Activated CD4-positive, CD25-positive, alpha-beta regulatory T cell treated with anti-CD3 and anti-CD28 coated beads, Interleukin-2, amount 50 U/mL, for 24 hours (primary cell): ENCODE measurements at places on chromosomes 3 and 15.
A peak's percentile ranks its signal among the peaks of the same experiment; 100 is the strongest.

- peak; percentile 30 for ATAC-seq
Observed at GRCh38 chr3:187027531-187028278, 97.4 kb downstream of the ST6GAL1 start.

DNA sequence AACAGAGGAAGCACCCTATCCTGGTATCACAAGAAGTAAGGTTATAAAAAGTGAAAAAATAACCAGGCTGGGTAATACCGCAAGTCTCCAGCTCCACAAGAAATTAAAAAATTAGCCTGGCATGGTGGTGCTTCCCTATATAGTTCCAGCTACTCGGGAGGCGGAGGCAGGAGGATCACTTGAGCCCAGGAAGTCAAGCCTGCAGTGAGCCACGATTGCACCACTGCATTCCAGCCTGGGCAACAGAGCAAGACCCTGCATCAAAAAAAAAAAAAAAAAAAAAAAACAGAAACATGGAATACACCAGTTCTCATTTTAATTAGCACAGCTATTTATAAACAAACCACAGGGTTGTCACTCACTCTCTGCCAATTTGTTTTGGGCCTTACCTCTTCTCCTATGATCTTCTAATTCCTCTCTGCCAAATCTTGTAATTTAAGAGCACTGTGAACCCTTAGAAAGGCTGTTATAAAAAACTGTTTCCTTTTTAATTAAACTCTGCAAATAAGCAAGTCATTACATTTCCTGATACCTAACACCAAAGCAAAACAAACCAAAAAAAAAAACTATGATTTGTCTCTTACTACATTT lies 22.6 kb downstream of the DCUN1D1 start:
- ATAC-seq = no peak

GRCh38 chr15:40053831-40054604 lies 15.0 kb upstream of the SRP14 start:
- ATAC-seq = peak; percentile 59

DNA sequence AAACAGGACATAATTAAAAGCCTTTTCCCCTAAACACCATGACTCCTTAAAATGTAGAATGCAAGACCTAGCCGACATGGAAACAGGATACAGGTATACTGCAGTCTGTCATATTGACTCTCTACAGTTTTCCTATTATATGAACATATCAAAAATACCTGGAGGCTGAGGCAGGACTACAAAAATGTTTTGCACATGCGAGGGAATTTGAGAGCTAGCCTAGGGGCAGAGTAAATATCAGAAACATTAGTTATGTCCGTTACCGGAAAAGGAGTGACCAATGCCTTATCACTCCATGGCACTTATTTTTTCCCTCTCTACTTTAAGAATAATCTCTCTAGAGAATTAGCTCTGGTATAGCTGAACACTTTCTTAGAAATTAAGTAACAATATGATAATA lies 732.3 kb downstream of the TUSC7 start:
- ATAC-seq = no peak

GRCh38 chr15:69172847-69173246 lies 12.4 kb downstream of the GLCE start:
- no peak for ATAC-seq

- no peak for ATAC-seq
Observed at GRCh38 chr3:16229681-16230080, 35.1 kb downstream of the DPH3 start.

GRCh38 chr3:159239059-159239458 lies 437.2 kb downstream of the MFSD1 start:
- ATAC-seq = no peak

GRCh38 chr3:179324270-179324754 lies 1.5 kb downstream of the ZNF639 start:
- ATAC-seq = no peak

- no peak for ATAC-seq
Observed at GRCh38 chr3:146781059-146781458, 175.9 kb upstream of the PLSCR5 start.

GRCh38 chr15:68787609-68788263 lies 33.0 kb downstream of the ANP32A start:
- ATAC-seq = no peak

GRCh38 chr3:23662079-23662617 lies 143.6 kb upstream of the UBE2E1 start:
- no peak for ATAC-seq

- no peak for ATAC-seq
Observed at GRCh38 chr3:5321666-5322340, 134.3 kb downstream of the EDEM1 start.

GRCh38 chr3:110858549-110858948 lies 213.1 kb upstream of the NECTIN3 start:
- no peak for ATAC-seq

GRCh38 chr15:49270541-49271421 lies 100.7 kb downstream of the GALK2 start:
- ATAC-seq = peak; percentile 49

- no peak for ATAC-seq
Observed at GRCh38 chr3:9846231-9846630, 2.4 kb upstream of the RPUSD3 start.

GRCh38 chr15:66617137-66618090 lies 51.6 kb upstream of the LCTL start:
- ATAC-seq = no peak

DNA sequence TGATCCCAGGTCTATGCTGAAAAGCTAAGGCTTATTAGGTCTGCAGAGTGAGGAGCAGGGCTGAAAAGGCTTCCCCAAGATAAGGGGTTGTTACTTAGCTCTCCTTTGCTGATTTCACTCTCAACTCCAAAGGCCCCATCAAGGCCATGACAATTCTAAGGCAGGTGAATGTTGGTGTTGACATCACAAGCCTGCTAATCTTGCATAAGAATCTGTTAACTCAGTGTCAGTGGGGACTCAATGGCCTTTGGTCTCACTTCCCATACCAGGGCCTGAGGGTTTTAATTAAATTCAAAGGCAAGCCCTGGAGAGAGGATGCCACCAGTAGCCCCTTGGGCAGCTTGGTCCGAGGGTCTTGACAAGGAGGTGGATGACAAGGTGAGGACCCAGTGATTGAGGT lies 9.4 kb upstream of the ALAS1 start:
- no peak for ATAC-seq

DNA sequence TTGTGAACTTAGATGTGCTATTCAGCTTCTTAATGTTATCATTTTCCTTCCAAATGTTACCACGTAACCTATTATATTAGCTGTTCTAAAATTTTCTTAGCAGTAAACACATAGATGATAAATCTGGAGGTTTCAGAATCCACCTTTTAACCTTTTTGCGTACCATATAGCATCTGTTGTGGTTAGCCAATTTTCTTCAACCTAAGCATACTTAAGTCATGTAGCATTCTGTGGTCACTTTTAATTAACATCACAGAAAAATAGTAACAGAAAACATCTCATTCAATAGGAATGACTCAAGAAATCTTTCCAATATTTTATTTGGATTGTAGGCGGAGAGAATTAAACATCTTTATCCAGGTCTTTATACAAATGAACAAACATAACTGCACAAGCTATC lies 1465.3 kb upstream of the GBE1 start:
- ATAC-seq = no peak

- ATAC-seq = no peak
Observed at GRCh38 chr15:77416954-77417353, 3.0 kb downstream of the PEAK1 start.

DNA sequence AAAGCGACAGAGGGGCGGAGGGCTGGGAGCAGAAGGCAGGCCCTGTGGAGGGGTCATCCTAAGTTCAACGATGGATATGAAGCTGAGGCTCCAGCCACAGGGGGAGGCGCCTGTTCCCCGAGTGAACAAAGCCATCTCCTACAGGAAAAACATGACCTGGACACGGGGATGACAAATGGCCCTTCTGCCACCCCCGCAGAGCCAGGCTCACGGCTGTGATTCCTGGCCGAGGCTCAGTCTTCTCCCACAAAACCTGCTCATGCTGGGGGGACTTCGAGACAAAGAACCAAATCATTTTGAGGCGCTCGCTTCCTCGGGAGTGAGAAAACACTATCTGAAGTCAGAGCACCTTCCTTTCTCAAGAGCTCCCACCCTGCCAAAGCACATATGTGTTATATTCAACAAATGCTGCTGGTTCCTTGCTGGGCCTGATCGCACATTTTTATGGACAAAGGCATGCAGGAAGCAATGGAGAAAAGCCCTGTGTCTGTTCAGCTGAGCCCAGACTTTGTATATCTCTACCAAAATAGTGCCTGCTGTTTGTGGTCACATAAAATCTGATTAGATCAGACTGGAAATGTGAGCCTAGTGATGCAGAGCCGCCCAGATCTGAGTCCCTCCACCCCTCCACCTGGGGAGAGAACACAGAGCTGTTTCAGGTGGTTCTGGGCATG lies 5.6 kb downstream of the RBP1 start:
- no peak for ATAC-seq

GRCh38 chr15:74838137-74838516 lies 4.8 kb downstream of the ULK3 start:
- no peak for ATAC-seq

DNA sequence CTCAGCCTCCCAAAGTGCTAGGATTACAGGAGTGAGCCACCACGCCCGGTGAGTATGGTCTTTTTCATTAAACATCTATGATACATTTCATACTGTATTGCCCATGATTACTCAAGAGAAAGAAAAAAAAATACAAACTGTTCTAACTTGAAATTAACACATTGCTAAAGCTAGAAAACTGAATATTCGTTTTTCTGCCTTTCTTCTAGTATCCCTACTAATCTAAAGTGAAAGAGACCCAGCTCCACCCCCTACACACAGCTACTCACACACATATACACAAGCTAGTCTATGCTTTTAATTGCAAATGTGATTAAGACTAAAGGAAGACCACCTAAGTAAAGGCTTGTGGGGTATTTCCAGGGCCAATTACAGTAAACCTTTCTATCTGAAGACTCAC lies 43.1 kb downstream of the INO80 start:
- no peak for ATAC-seq

DNA sequence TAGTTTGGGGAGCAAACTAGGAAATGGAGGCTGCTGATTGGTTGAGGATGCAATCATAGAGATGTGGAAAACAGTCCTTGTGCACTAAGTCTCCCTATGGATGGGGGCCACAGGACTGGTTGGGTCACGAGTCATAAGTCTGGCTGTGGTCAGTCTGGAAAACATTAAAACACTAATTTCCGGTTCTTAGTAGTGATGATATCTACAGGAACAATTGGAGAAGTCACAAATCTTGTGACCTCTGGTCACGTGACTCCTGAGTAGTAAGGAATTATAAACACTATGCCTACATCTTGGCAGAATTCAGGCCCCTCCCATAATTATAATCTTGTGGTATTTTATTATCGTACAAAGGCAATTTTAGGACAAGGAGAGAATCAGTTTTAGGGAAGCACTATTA lies 317.3 kb upstream of the ARPP21 start:
- no peak for ATAC-seq

GRCh38 chr3:84601303-84601702 lies 357.5 kb upstream of the CADM2 start:
- ATAC-seq = no peak

GRCh38 chr3:145698749-145699148 lies 462.2 kb downstream of the PLOD2 start:
- no peak for ATAC-seq

DNA sequence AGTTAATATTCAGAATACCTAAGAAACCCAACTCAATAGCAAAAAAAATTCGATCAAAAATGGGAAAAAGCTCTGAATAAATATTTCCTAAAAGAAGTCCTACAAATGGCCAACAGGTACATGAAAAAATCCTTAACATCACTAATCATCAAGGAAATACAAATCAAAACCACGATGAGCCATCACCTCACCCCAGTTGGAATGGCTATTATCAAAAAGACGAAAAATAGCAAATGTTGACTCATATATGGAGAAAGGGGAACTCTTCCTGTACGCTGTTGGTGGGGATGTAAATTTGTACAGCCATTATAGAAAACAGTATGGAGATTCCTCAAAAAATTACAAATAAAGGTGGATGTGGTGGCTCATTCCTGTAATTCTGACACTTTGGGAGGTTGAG lies 29.6 kb upstream of the SGO1 start:
- ATAC-seq = no peak

- peak; percentile 36 for ATAC-seq
Observed at GRCh38 chr3:16124636-16125035, 49.8 kb upstream of the GALNT15 start.
